Tibial nerve (tissue), 4 donors: ENCODE measurements at places on chromosomes 16 and 17.
A peak's percentile ranks its signal among the peaks of the same experiment; 100 is the strongest.

DNA sequence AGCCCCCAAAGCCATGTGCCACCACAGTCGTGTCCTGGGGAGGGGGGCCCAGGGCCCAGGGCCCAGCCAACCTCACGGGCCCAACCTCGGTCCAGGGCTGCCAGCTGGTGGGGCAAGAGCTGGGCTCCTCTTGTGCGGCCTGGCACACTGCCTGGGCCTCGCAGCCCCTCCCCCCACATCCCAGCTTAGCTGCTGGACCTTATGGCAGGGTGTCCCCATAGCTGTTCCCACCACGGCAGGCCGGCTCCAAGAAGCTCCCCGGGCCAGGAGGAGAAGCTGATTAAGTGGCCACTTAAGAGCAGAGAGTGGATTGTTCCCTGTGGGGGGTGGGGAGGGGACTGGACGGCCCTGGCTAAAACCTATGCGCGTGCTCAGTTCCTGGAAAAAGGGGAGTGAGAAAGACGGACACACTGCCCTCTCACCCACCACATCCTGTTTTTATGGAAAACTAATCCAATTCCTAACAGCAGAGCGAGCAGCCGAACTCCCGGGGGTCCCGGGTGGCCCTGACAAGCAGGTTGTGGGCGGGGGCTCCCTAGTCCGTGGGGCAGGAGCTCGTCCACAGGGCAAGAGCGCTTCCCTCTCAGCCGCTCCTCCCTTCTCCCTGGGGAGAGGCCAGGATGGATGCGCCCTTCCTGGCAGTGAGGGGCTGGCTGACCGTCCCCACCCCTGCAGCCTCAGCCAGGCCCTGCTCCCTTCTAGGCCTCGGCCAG is 16.8 kb downstream of the PIEZO1 start:
- no peak for DNase-seq

- DNase-seq = no peak
Observed at GRCh38 chr17:14746822-14747602, 446.1 kb downstream of the HS3ST3B1 start.

- DNase-seq = no peak
Observed at GRCh38 chr16:11034481-11034931, 90.1 kb downstream of the CLEC16A start.

- DNase-seq = no peak
Observed at GRCh38 chr17:74012465-74012864, 191.0 kb upstream of the RPL38 start.

DNA sequence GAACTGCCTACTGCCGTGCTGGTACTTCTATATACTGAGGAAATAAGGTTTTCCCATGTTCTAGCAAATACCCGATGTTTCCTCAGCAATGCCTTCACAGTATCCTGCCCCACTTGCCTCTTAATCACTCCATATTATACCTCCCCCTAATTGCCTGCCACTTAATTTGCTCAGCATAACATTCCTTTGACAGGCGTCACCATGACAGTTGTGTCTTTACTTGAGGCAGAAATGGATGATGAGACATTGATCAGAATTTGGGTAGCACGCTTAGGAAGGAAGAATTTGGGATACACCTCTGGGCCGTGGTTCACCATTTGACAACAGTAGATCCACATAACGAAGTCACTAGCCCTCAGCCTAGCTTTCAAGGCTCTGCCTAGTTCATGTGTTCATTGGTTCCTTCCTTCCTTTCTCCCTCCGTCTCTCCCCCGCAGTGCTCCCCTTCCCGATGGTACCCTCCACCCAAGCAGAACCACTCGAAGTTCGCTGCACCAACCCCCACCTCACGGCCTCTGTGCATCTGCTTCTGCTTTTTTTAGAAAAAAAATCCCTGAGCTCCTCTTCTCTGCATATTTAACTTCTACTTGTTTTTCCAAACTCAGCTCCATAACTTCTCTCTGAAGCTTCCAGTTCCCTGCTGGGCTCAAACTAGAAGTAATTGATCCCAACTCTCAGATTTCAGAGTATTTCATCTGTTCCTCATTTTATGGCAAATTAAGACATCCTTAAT is 19.4 kb downstream of the IQCK start:
- DNase-seq = no peak

DNA sequence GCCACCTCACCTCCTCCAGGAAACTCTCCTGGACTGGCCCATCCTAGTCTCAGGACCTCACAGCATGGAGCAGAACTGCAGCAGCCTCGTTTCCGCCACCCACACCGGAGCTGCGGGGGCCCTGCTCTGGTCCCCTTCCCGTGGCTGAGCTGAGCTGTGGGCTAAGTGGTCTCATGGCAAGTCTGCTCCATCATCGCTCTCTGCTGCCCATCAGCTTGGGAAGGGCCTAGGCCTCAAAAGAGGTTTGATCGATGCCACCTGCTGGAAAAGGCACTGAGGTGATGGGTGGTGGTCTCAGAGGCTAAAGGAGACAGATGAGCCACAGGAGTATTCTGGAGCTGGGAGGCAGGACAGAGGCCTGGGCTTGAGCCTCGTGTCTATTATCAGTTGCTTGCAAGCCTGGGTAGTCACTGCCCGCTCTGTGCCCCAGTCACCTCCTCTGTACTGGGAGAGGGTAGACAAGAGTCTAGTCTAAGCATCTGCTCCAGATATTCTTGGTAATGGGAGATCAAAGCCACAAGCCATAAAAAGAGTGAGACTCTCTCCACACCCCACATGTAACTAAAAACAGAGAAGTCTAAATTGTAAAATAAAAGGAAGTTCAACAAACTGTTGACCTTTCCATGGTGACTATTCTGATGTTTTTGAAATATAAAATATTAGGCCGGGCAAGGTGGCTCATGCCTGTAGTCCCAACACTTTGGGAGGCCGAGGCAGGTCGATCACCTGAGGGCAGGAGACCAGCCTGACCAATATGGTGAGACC is 1.6 kb downstream of the ITGAE start:
- no peak for DNase-seq

- DNase-seq = no peak
Observed at GRCh38 chr17:33962857-33963655, 292.0 kb upstream of the CCL2 start.

- DNase-seq = no peak
Observed at GRCh38 chr16:86035906-86036305, 136.9 kb downstream of the IRF8 start.

GRCh38 chr17:45431531-45432404 is 902 bp downstream of the ARHGAP27 start:
- DNase-seq = no peak

- no peak for DNase-seq
Observed at GRCh38 chr17:73360961-73361761, 49.4 kb upstream of the CDC42EP4 start.

DNA sequence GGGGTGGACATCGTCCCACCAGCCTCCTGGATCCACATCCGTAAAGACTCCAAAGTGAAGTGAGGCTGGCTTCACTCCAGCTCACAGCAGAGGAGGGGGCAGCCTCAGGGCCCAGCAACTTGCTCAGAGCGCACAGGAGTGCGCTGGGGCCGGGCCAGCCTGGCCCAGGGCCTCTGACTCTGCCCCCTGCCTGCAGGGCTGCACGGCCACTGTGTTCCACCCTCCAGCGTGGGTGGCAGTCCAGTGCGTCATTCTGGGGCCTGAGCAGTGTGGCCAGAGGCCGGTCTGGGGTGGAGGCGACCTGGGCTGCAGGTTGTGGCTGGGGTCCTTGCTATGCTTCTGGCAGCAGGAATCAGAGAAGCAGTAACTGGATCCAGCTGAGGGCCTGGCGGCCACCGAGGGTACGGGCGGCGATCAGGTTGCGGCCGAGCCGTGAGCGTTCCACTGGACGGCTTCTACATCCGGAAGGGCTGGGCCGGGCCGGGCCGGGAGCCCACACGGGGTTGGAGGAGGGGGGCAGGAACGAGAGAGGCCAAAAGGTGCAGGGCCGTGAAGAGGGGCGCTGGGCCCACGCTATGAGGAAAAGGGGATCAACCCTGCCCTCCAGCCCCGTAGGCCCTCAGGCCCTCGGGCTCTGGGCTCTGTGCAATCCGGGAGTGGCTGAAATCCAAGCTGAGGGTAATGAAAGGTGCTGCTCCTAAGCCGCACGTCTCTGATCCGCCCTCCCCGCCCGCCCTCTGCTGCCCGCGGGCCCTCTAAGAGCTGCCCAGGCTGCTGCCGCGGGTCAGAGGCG is at the start of gene FSCN2:
TSS of gene FSCN2 (plus strand) at position 787 of the 793 bp plus-strand sequence. CDS start 155 bp downstream, outside the sequence.
- no peak for DNase-seq

DNA sequence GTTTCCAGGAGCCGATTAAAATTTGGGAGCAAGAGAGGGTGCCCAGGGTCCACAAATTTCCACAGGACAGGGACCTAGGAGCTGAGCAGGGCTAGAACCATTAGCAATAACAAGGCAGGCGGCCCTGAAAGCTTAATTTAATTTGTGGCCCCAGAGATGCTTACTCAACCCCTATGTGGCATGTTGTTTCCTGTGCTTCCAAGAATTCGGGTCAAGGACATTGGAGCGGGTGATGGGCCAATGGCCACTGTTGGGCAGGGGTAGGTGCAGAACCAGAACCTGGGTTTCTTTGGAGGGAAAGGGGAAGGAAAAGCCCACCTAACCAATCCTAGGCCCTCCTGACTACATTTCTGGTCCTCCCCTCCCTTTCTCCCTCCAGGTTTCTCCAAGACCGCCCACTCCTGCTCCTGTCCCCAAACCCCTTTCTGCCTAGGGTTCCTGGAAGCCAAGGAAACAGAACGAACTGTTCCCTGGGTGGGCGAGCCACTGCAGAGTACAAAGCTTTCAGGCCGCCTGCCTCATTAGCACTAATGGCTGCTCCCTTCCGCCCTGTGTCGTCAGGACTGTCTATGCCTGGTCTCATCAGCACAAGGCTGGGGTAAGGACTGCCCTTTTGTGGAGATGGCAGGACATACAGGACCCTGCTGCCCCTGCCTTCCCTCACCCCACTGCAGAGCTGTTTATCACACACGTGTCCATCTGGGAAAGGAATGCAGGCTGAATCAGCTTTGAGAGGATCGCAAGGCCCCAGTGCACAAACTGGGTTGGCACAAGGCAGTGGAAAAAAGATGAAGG is 581 bp upstream of the AGRP start:
- no peak for DNase-seq

GRCh38 chr17:74827800-74828199 is 31.9 kb downstream of the GRIN2C start:
- no peak for DNase-seq

DNA sequence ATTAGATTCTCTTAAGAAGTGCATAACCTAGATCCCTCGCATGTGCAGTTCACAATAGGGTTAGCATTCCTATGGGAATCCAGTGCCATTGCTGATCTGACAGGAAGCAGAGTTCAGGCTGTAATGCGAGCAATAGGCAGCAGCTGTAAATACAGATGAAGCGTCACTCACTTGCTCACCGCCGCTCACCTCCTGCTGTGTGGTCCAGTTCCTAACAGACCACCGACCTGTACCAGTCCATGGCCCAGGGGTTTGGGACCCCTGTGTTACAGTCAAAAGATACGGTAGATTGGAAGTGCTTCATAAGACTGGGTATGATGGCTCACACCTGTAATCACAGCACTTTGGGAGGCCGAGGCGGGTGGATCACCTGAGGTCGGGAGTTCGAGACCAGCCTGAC is 2.8 kb downstream of the STAT5A start:
- no peak for DNase-seq

- no peak for DNase-seq
Observed at GRCh38 chr17:80204626-80205468, 15.3 kb downstream of the SGSH start.

GRCh38 chr17:47840742-47841487 is at the start of gene SCRN2:
SCRN2 (minus strand) TSS chr17:47841273; CDS start chr17:47840843, 430 bp downstream.
- peak; percentile 82 for DNase-seq

DNA sequence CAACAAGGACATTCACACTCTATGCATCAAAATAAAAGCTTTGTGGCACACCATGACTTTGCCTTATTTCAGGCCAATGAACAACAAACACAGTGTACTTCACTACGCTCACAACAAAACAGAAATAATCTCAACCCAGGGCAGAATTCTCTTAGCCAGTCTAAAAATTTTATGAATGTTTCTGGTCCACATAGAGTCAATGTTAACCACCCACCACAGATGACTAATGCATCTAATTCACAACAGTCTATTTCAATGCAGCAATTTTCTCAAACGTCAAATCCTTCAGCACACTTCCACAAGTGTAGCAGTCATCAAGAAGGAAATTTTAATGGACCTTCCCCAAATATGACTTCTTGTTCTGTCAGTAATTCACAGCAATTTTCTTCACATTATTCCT is 101.7 kb downstream of the CHD9 start:
- DNase-seq = no peak

GRCh38 chr17:40623419-40624210 is 24.0 kb downstream of the SMARCE1 start:
- DNase-seq = no peak

DNA sequence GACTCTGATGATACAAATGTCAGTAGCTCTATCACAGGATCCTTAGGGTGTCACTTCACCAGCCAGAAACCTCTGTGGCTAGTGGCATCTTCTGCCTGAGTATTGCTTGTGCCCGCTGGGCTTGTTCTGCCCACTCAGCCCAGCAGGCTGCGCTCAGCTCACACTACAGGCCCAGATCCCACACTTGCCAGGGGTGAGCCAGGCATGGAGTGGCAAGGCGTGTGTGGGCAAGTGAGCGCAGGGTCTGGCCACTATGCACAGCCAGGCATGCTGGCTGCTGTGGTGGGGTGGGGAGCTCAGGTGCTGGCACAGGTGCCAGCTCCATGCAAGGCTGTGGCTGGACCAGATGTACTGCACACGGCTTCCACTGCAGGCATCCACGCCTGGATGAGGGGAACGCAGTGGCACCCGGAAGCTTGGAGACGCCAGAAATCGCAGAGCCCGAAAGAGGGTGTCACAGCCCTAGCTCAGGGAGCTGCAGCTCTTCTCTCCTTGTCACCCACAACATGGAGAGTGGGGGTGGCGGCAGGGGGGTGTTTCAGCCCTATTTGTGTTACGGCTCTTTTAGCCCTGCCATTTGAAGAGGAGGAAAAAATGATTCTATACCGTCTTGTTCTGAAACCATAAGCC is 10.2 kb downstream of the CFAP97D1 start:
- no peak for DNase-seq

- DNase-seq = no peak
Observed at GRCh38 chr17:19940722-19941464, 36.7 kb downstream of the AKAP10 start.

- DNase-seq = no peak
Observed at GRCh38 chr16:24499193-24499814, 40.1 kb upstream of the RBBP6 start.

- no peak for DNase-seq
Observed at GRCh38 chr17:20302246-20302917, 165.0 kb downstream of the LGALS9B start.

GRCh38 chr17:48100160-48100559 is 1.1 kb downstream of the CBX1 start:
- DNase-seq = no peak

DNA sequence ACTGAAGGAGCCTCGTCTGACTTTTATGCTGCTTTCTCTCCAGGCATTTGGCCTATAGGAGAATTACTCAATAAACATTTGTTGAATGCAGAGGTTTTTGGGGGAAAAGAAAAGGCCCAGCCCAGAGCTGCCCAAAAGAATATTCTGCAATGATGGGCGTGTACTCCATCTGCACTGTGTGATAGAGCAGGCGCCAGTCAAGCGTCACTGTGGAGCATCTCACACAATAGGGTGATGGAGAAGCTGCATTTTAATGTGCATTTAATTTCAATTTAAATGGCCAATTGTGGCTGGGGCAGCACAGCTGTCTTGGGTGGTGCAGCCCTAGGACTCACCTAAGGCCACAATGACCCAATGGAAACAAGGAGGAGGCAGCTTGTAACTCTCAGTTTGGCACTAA is 20.6 kb downstream of the GLYR1 start:
- DNase-seq = no peak

- DNase-seq = no peak
Observed at GRCh38 chr17:34300652-34301370, 15.3 kb downstream of the CCL11 start.

GRCh38 chr16:80687606-80688005 is 116.8 kb downstream of the CDYL2 start:
- no peak for DNase-seq

GRCh38 chr17:76365256-76365903 is 11.7 kb upstream of the PRPSAP1 start:
- DNase-seq = no peak
